ENCODE measurements at places on chromosomes 16 and 17.

DNA sequence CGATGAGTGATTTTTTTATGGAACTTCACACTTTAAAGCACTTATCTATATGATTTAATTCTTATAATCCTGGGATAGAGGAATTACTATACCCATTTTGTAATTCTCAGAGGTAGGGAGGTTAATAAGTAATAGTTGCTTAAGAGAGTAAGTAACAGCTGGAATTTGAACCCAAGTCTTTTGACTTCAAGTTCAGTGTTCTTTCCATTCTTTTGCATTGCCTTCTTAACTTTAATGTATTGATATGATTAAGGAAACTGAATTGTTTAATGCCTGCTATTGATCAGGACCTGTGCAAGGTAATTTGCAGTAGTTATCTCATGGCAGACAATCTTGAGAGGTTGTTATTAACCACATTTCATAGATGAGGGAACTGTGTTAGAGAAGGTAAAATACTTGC lies 78.5 kb downstream of the TUBD1 start:
- DNase-seq, result no peak

DNA sequence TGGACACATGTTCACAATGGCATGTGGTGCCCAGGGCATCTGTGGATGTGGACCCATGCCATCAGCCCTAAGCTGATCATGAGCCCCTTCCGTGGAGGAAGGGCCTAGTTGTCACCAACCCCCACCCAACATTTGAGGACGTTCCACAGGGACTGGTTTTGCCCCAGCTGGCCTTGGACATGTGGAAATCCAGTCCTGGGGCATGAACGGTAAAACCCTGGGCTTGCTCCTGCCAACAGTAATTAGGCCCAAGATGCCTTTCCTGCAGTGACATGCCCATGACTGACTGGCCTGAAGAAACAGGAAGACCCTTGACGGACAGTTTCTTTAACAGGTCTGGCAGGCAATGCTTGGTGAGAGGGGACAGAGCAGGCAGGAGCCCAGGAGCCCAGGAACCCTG lies 7.7 kb downstream of the TNS4 start:
- no peak for DNase-seq

DNA sequence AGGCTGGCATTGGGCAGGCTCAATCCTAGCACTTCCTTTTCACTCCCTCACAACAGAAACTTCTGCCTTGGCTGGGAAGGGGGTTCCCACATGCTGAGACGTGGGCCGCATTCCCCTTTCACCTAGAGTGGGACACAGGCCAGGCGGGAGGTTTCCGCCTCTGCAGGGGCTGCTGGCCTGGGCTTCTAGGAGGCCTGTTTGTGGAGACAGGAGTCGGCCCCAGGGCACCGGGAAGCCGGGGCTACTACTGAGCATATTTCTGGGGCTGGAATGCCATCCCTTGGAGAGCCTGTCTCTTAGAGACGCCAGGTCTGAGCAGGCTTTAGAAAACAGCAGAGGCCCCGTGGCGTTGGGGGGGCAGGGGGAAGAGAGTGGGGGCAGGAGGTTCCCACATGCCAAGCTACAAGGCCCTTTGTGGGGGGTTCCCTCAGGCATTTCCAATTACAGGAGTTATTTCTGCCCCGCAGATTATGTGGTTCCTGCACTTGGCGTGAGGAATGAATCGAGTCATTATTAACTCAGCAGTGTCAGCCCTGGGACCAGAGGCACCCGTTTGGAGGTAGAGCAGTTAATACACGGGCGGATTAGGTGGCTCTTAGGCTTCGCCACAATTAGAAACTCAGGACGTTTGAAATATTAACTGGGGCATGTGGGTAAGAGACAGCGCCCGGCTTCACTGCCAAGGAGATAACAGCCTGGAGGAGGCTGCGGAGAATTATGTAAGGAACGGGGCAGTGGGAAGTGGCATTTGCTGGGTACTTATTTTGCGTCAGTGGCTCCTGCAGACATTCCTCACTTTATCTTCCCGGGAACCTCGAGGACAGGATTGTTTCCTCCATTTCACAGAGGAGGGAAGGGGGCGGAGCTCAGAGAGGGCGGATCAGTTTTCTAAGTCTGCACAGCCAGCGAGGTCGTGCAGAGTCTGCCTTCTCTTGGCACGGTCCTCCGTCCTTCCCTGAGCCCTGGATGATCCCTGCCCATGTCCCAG lies 162.5 kb downstream of the MAF start:
- DNase-seq, result no peak

GRCh38 chr17:76232342-76232741 lies 8.0 kb downstream of the RNF157 start:
- DNase-seq, result no peak

DNA sequence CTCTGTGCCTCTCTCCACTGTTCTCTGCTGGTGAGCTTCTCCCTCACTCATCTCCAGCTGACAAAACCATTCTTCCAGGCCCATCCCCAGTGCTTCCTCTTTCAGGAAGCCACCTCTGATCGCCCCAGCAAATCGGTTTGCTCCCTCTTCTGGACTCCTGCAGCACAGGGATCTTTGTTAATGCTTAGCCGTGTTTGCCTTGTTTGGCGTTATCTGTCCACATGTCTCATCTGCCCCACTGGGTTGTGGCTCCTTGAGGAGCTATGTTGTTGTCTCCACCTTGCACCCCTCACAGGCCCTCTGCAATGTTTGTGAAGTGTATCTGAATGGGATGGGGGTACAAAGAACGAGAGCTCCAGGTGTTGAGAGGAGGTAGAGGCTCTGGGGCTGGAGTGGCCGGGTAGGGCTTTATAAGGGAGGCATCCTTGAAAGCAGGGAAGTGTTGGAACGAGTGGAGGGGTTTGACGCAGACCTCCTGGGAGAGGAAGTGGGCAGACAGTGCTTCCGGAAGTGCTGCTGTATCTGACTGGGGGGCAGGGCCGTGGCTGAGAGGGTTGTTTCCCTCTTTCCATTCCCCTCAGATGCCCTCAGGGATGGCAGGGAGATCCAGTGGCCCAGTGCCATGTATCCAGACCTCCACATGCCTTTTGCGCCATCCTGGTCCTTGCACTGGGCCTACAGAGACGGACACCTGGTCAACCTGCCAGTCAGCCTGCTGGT lies 27.8 kb downstream of the CASKIN2 start:
- no peak for DNase-seq

DNA sequence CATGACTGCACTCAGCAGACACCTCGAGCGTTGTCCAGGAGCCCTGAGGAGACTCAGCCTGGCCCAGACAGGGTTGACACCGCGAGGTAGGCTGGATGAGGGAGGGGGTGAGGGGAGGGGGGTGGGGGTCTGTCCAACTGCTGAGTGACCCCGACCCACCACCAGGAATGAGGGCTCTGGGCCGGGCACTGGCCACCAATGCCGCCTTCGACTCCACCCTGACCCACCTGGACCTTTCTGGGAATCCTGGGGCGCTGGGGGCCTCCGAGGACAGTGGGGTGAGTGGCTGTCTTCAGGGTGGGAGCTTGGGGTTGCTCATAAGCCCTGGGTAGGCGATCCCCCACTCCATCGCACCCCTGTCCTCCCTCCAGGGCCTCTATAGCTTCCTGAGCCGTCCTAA lies 2.7 kb downstream of the CARMIL2 start:
- no peak for DNase-seq

DNA sequence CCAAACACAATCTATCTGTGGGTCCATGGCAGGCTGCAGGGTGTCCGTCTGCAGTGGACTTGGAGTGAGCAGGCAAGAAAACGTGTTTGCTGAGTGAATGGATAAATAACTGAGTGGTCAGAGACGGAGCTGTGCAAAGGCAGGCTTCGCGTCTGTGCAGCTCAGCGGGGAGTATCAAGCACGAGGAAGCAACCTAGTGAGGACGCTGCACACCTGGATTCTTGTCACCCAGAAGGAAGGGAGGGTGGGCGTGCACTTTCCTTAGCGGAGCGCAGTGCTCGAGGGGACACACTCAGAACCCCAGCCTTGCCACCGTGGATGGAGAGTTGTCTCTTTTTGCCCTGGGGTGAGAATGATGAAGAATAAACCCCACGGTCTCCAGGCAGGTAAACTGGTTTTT lies 1.5 kb upstream of the RCVRN start:
- no peak for DNase-seq

- no peak for DNase-seq
Observed at GRCh38 chr16:14501331-14502255, 128.5 kb downstream of the PARN start.

DNA sequence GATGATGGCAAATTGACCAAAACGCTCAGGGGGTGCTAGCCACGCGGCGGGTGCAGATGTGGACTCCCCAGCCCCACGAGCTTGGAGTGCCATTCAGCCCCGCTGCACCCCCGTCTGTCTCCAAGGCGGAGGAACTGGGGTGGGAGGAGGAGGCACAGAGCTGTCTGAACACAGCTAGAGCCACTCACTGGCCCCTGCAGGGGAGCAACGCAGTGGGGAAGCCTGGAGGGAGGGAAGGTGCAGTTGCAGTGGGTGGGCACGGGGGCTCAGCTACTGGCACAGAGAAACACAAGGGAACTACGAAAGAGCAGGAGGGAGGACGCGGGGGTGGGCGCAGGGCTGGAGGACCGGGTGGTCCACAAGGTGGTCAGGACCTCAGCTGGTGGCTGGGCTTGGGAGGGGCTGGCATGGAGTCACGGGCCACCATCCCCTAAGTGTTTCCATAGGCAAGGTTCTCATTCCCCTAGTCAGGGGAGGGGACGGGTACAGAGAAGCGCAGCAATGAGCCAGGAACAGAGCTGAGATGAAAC lies 46.3 kb upstream of the CDR2 start:
- no peak for DNase-seq

- no peak for DNase-seq
Observed at GRCh38 chr17:45004388-45004787, 36.3 kb upstream of the C1QL1 start.

DNA sequence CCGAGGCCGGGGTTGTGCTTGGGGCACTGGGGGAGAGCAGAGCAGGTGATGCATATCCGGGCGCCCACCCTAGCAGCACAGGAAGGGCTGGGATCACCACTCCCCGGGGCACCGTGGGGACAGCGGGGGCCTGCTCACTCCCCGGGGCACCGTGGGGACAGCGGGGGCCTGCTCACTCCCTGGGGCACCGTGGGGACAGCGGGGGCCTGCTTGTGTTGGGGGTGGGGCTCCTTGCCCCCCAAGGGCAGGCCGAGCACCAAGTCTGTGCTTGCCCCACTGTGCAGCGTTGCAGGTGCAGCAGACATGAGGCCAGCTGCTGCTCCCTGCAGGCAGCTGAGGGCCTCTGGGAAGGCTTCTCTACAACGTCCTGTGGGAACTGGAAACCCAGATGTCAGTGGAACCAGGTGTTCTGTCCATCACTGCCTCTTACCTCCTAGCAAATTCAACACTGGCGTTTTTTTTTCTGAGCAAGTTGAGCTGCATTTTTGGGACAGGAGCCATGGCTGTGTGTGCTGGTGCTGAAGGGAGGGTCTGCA lies 25.0 kb upstream of the ZNF750 start:
- DNase-seq, result no peak

DNA sequence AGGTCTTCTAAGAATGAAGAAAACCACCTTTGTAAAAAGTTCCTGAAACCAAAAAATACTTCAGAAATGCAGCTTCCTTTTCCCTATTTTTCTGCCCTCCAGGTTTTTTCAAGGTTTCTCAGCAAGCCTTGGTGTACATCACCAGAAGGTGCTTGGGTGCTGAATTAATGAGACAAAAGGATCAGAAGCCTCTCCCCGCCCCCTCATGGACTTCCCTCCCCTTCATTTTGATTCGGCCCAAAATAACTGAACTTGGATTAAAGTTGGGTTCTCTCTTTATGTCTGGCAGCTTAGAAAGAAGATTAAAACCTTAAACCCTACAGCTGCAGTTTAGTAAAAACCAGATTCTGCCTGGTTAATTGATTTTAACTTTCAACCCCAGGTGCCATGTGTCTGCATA lies 121.7 kb upstream of the ERCC4 start:
- no peak for DNase-seq

DNA sequence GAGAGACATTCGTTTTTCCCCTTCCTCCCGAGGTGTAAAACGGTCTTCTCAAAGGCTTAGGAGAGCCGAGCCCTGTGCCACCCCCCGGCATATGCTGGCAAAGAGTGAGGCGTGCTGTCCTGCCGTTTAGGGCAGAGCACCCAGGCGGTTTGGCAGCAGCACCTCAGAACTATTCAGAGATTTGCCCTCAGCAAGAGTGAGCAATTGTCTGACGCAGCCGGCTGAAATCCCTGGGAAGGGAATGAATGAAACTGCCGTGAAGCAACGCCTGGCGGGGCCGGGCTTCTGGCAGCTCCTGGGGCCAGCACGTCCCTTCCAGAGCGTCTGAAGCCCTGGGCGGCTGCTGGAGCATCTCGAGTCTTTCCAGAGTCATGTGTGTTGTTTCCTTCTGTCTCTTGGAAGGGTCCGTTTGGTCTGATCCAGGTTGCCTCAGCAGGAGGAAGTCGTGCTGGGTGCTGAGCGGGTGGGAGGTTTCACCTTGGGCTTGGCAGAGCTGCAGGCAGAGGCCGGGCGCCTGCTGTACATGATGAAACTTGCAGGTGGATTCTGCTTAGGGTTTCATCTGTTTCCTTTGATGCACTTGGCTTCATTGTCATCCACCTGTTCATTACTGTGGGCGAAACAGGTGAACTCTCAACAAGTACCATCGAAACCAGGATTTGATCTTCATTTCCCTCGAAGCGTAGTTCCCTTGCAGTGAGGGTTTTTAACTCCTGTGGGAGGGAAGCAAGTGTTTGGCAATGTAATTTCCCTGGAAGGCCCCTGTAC lies 35.4 kb downstream of the TBCD start:
- DNase-seq, result no peak

DNA sequence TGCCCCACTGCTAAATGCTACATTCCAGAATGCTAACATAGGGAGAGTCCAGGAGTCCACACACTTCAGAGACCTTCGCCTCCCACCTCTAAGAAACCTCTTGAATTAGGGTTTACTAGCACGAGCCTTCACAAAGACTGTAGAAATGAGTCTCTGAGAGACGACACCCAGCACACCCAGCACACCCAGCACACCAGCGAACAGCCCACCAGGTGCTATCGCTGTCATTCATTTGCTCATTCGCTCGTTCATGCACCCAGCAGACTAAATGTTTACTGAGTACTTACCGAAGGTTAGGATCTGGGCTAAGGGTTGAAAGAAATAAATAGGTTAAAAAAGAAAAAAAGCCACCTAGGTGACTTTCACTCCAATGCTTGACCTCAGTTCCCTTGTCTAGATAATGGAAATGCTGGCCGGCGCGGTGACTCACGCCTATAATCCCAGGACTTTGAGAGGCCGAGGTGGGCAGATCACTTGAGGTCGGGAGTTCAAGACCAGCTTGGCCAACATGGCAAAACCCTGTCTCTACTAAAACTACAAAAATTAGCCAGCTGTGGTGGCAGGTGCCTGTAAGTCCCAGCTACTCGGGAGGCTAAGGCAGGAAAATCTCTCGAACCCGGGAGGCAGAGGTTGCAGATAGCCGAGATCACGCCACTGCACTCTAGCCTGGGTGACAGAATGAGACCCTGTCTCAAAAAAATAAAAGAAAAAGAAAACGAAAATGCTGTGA lies 100.8 kb downstream of the ADCY9 start:
- no peak for DNase-seq

GRCh38 chr16:77299395-77299794 lies 100.2 kb downstream of the SYCE1L start:
- DNase-seq, result no peak

DNA sequence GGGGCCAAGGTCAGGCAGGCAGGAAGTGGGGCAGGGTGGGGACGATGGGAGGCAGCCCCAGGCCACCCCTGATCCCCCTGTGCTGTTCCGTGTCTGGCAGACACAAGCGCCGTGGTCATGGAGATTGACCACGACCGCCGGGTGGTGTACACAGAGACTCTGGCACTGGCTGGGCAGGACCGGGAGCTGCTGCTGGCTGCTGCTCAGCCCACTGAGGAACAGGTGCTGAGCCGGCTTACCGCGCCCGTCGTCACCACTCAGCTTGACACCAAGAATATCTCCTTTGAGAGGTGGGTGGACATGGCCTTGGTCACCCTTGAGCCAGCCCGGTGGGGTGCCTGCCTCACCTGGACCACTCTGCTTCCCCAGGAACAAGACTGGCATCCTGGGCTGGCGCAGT lies 13.7 kb downstream of the CORO6 start:
- DNase-seq, result no peak
